Adrenal gland (tissue), 19 donors: ENCODE measurements at places on chromosomes 6 and 20. TPM values are rescaled to one million over a fixed set of nuclear protein-coding genes. Genes with fewer than 3 reads are reported as not detected.
A peak's percentile ranks its signal among the peaks of the same experiment; 100 is the strongest.

GMPR gene
- 22.5 TPM for total RNA-seq

SLC17A4 gene
- not detected for total RNA-seq

- H3K4me3 ChIP-seq: no peak overlapping the region
- no peaks in the 10 kb centered on the region for H3K36me3 ChIP-seq
- H3K27me3 ChIP-seq: no peaks in the 10 kb centered on the region
- H3K4me1 ChIP-seq: peaks cover 10% of the 10 kb centered on the region
Measured at GRCh38 chr20:50646483-50646996, 44.8 kb downstream of the RIPOR3 start.

- peaks cover 5% of the 10 kb centered on the region for H3K27me3 ChIP-seq
- no peak overlapping the region for H3K27ac ChIP-seq
- no peaks in the 10 kb centered on the region for H3K36me3 ChIP-seq
- no peak overlapping the region for H3K4me3 ChIP-seq
Measured at GRCh38 chr6:26576929-26577719, 19.6 kb upstream of the ABT1 start.

DNA sequence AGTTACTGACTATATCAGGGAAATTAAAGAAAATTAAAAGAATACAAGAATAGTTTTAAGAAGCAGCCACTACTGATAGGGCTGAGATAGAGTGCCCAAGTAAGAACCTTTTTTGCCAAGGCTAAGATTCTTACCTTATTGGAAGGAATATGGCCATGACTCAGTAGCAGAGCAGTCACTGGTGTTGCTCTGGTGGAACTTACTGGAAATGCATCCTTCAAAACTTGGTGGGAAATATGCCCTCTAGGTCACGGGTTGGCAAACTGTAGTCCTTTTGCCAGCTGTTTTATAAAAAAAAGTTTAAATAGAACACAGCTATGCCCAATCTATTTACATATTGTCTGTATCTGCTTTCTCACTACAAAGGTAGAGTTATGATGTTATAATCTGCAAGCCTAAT is 6.0 kb downstream of the HSF2 start:
- peak overlapping the region; percentile 24 for H3K27ac ChIP-seq
- no peak for DNase-seq
- no peak overlapping the region for H3K4me3 ChIP-seq
- H3K36me3 ChIP-seq: no peaks in the 10 kb centered on the region
- no peaks in the 10 kb centered on the region for H3K27me3 ChIP-seq
- H3K4me1 ChIP-seq: peaks cover 52% of the 10 kb centered on the region

DNA sequence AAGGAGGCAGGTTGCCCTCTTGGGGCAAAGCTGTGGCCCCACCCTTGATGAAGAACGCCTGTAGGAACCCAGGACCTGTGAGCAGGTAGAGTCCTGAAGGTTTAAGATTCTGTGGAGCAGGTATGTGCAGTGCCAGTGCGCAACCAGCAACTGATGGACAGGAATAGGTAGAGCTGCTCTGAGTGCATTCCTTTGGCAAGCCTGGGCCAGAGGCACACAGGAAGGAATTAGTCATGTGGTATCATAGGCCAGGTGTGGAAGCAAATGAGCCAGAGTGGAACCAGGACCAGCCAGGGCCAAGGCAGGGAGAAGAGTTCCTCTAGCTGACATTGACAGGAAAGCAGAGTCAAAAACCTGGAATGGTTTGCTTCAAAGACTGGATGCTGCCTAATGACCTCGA is 1.4 kb upstream of the KHDC1 start:
- H3K27me3 ChIP-seq: no peaks in the 10 kb centered on the region

DNA sequence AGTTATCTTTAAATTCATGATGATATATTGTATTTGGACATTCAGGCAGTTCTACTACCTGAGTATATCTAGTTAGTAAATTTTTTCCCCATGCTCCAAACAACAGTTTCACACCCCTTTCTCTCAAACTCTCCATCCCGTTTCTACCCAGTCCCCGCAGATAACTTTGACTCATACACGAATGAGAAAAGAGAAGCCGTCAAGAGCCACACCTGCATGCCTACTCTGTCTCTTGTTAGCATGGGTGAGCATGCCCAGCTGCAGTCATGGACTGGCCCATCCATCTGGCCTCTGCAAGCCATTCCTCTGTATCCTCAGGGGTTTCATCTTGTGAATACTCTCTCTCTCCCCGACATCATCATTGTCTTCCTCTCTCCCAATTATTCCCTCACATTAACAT is 41.5 kb downstream of the MYB start:
- H3K4me3 ChIP-seq: no peak overlapping the region
- H3K27me3 ChIP-seq: no peaks in the 10 kb centered on the region
- H3K36me3 ChIP-seq: no peaks in the 10 kb centered on the region
- no peak for DNase-seq

DNA sequence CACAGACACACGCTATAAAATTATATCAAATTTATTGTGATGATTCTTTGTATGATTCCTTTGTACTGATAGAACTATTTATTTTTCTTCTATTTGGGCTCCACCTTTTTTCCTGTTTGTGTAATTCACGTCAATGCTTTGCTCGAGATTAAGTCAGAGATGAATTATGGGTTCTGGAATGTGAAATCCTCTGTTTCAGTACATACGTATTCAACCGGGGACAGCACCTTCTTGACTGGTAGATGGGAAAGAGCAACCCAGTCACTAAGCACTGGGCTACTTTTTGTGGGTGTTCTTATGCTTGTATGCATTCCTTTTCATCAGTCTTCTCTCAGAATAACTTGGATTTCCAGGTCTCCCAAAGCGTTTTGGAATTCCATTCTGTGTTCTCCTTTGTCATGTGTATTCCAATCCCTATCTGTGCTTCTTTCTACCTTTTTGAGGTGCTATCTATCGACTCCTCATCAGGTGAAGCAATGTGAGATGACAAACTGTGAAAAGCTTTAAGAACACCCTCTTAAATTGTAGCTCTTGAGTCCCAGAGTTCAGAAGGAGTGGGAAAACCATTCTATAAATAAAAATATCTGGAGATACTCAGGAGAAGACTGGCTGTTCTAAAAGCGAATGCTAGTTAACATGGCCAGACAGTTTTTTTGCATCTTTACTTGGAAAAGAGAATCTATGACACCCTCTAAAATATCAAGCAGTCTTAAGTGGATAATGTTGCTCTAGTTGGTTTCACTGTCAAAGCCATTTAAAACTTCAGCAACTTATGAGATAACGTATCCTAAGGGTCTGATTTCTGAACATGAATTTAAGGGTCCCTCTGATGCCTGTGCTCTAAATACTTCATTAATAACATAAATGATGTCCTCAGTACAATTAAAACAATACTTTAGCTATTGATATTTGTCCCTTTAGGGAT is 197.7 kb upstream of the PREP start:
- no peaks in the 10 kb centered on the region for H3K4me1 ChIP-seq
- DNase-seq: no peak
- no peaks in the 10 kb centered on the region for H3K36me3 ChIP-seq
- H3K4me3 ChIP-seq: no peak overlapping the region

GRCh38 chr6:143513410-143513809 is 1.9 kb upstream of the FUCA2 start:
- peaks cover 26% of the 10 kb centered on the region for H3K4me1 ChIP-seq
- H3K4me3 ChIP-seq: no peak overlapping the region
- no peaks in the 10 kb centered on the region for H3K36me3 ChIP-seq
- no peaks in the 10 kb centered on the region for H3K27me3 ChIP-seq
- peak; percentile 23 for DNase-seq

- peak overlapping the region; percentile 59 for H3K27ac ChIP-seq
- H3K4me1 ChIP-seq: peaks cover 31% of the 10 kb centered on the region
- no peak overlapping the region for H3K4me3 ChIP-seq
- no peaks in the 10 kb centered on the region for H3K36me3 ChIP-seq
Measured at GRCh38 chr6:166004876-166005275, 162.8 kb downstream of the TBXT start.

- H3K36me3 ChIP-seq: no peaks in the 10 kb centered on the region
- DNase-seq: no peak
- no peak overlapping the region for H3K27ac ChIP-seq
- H3K4me1 ChIP-seq: no peaks in the 10 kb centered on the region
- no peaks in the 10 kb centered on the region for H3K27me3 ChIP-seq
Measured at GRCh38 chr6:1747003-1747402, 137.3 kb downstream of the FOXC1 start.

- H3K27ac ChIP-seq: no peak overlapping the region
- H3K27me3 ChIP-seq: no peaks in the 10 kb centered on the region
- no peak for DNase-seq
- H3K36me3 ChIP-seq: no peaks in the 10 kb centered on the region
- peaks cover 16% of the 10 kb centered on the region for H3K4me1 ChIP-seq
Measured at GRCh38 chr6:16216501-16217155, 21.8 kb upstream of the GMPR start.

DNA sequence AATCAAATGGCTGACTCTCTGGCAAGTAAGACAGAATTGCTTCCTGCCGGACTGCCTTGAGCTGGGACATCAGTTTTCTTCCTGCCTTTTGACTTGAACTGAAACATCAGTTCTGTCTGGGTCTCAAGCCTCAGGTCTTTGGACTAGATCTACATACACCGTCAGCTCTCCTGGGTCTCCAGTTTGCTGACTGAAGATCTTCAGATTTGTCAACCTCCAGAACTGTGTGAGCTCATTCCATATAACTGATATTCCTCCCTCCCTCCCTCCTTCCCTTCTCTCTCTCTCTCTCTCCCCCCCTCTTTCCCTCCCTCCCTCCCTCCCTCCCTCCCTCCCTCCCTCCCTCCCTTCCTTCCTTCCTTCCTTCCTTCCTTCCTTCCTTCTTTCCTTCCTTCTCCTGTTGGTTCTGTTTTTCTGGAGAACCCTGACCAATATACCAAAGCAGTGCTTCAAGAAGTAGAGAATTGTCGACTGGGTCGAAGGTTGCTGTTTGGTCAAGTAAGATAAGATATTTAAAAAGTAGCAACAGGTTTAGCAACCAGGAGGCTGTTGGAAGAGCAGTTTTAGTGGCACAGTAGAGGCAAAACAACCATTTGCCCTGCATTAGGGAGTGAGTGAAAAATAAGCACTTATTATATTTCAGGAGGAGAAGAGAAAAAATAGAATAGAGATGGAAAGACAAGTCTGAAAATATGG is 33.1 kb upstream of the CMTR1 start:
- H3K4me1 ChIP-seq: no peaks in the 10 kb centered on the region
- H3K36me3 ChIP-seq: no peaks in the 10 kb centered on the region
- DNase-seq: no peak
- H3K4me3 ChIP-seq: no peak overlapping the region

DNA sequence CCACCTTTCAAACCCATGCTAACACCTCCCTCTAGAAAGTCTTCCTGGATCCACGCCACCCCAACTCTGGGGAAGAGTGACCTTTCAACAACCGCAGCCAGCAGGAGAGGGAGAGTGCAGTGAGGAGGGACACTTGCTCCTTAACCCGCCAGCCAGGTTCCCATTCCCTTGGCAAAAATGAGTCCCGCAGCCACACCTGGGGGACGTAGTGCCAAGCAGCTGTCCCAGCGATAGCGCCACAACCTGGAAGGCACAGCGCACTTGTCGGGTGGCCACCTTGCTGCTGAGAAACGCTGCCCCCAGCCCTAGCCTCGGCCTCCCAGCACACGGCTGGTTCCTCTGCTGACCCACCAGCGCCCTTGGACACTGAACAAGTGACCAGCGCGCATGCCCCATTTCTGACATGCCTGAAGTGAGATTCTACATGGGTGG is 119.3 kb downstream of the JPH2 start:
- H3K4me3 ChIP-seq: no peak overlapping the region
- no peak for DNase-seq
- H3K27ac ChIP-seq: no peak overlapping the region
- H3K27me3 ChIP-seq: no peaks in the 10 kb centered on the region
